ENCODE measurements at places on chromosomes 2 and 18. TPM values are rescaled to one million over a fixed set of nuclear protein-coding genes. Genes with fewer than 3 reads are reported as not detected.
A peak's percentile ranks its signal among the peaks of the same experiment; 100 is the strongest.

TUBB8B gene
- total RNA-seq = not detected

SPHKAP gene
- not detected for total RNA-seq

RAB17 gene
- 1.4 TPM for total RNA-seq

CLIP4 gene
- total RNA-seq = 18.4 TPM

NCKAP5 gene
- total RNA-seq = 2.7 TPM

REG3G gene
- total RNA-seq = not detected

COL4A3 gene
- not detected for total RNA-seq

DNA sequence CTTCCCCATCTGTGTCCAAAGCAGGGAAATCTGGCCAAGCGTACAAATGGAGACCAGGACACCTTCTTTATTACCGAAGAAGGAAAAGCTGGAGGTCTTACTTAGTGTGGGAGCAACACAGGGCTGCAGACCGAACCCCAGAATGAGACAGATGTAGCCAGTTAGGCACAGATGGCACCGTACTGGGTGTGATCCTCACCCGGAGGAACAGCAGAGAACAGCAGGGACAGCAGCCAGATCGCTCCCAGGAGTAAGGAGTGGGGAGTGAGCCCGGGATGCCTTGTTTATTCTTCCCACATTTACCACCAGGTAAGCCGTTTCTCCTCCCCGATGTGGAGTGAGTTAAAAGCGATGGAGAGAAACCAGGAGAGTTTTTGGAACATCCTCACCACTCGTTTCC lies 150.7 kb upstream of the SPRED2 start:
- no peaks in the 10 kb centered on the region for H3K4me1 ChIP-seq
- H3K27me3 ChIP-seq = no peaks in the 10 kb centered on the region
- no peaks in the 10 kb centered on the region for H3K36me3 ChIP-seq

- peak overlapping the region; percentile 100 for H3K4me3 ChIP-seq
- peaks cover 3% of the 10 kb centered on the region for H3K4me1 ChIP-seq
- DNase-seq = no peak
- no peaks in the 10 kb centered on the region for H3K27me3 ChIP-seq
Observed at GRCh38 chr2:207531032-207531952, 1.5 kb downstream of the CREB1 start.

DNA sequence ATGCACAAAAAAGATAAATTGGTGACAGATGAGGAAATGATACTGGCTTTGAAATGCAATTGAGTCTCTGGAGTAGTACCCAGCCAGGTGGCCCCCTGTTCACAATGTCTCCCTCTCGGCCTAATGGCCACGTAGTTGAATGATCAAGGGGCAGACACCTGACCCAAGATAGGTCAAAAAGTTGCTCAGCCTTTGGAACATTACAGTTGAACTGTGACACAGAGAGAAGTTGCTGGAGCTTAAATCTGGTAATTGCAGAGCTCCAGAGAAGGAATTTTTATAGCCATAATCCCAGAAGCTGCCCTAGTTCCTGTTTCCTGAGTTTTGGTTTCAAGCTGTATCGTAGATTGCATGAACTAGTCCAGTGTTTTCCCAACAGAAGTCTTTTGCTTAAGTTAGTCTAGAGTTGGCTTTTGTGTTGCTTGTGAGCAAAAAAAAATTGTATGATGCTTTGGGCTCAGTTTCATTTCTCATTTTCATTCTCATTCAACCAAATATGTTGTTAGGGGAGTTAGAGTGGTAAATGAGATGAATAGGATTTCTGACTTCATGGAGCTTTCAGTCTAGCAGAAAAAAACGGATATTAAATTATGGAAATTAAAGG lies 117.9 kb downstream of the CSRNP3 start:
- H3K4me1 ChIP-seq = peaks cover 3% of the 10 kb centered on the region
- H3K4me3 ChIP-seq = no peak overlapping the region
- no peaks in the 10 kb centered on the region for H3K27me3 ChIP-seq
- H3K36me3 ChIP-seq = no peaks in the 10 kb centered on the region

DNA sequence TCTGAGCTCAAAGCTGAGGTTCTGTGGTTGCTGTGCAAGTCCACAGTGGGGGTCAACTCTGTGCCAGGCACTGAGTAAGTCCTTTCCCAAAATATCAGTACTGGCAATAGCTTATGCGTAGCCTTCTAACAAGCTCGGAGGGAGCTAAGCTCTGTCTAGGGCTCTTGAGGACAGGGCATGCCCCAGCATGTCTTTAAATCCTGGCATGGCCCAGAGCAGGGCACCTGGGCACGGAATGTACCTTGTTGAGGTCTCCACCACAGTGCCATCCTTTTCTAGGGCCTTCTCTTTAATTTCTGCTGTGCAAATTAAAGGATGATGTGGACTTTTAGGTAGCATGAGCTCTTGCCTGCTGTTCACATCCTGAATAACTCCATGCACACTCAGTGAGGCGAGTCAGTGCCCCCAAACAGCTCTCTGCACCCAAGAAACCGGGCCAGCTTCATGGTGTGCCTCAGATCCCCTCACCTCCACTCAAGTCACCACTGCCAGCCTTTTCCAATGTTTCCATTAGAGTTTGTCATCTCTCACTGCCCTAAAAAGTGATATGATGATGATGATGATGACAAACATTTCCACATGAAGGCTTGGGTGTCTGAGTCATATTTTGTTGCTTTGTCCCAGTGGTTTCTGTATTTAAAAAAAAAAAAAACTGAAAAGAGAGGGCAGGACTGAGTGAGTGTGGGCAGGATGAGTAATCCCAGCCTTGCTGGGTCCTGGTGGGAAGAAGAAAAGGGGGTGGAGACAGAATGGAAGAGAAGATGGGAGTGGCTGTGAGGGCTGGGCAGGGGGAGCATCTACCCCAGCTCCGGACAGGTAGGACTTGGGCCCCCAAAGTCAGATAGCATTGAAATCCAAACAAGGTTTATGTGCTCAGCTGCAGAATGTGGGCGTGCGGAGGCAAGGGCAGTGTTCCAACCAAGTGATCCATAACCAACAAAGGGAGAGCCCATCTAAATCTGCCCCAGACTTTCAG lies 78.9 kb downstream of the ZBTB7C start:
- peak; percentile 91 for DNase-seq
- H3K27me3 ChIP-seq = no peaks in the 10 kb centered on the region
- no peak overlapping the region for H3K4me3 ChIP-seq
- peaks cover 33% of the 10 kb centered on the region for H3K4me1 ChIP-seq

DNA sequence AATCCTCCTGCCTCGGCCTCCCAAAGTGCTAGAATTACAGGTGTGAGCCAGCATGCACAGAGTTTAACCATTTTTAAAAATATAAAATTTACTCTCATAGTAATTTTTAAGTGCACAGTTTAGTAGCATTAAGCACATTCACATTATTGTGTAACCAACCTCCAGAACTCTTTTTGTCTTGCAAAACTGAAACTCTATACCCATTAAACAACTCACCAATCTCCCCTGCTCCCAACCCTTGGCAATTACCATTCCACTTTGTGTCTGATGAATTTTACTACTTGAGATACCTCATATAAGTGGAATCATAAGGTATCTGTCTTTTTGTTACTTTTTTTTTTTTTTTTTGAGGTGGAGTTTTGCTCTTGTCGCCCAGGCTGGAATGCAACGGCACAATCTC lies 112.5 kb downstream of the BMPR2 start:
- H3K27ac ChIP-seq = no peak overlapping the region
- H3K4me3 ChIP-seq = no peak overlapping the region
- no peak for DNase-seq
- H3K4me1 ChIP-seq = no peaks in the 10 kb centered on the region
- H3K36me3 ChIP-seq = peaks cover 7% of the 10 kb centered on the region
- no peaks in the 10 kb centered on the region for H3K27me3 ChIP-seq

- no peaks in the 10 kb centered on the region for H3K27me3 ChIP-seq
- no peaks in the 10 kb centered on the region for H3K4me1 ChIP-seq
- H3K27ac ChIP-seq = no peak overlapping the region
- no peak for DNase-seq
- peaks cover 3% of the 10 kb centered on the region for H3K36me3 ChIP-seq
Observed at GRCh38 chr2:99956232-99957030, 186.0 kb downstream of the AFF3 start.

- no peaks in the 10 kb centered on the region for H3K36me3 ChIP-seq
- peaks cover 48% of the 10 kb centered on the region for H3K4me1 ChIP-seq
- H3K4me3 ChIP-seq = no peak overlapping the region
Observed at GRCh38 chr18:44732238-44732563, 51.5 kb downstream of the SETBP1 start.

GRCh38 chr2:131417886-131418285 lies 53.9 kb upstream of the RAB6D start:
- DNase-seq = no peak
- H3K27ac ChIP-seq = no peak overlapping the region
- H3K36me3 ChIP-seq = no peaks in the 10 kb centered on the region
- H3K4me3 ChIP-seq = no peak overlapping the region
- H3K27me3 ChIP-seq = no peaks in the 10 kb centered on the region

DNA sequence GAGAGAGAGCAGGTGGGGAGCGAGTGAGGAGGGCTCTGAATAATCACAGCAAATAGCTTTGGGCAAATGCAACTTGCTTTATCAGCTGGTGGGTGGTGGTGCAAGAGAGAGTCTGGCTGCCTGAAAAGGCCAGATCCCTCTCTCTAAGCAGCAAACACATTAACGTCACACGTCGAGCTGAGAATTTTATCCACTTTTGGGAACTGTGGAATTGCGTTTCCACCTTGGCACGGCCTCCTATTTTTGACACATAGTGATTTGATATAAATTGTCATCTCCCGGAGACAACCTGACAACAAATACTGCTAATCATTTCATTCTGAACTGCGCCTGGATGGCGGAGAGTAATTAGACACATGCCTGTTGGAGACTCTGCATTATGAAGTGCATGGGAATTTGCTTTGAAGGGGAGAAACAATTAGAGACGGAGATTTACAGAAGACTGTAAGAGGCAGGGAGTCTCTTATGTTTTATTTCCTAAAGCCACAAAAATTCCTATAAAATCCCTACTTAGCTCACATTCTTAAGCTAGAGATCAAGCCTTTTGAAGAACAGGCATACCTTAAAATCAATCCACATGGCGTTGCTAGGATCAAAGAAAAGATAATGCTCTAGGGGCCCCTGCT lies 634.1 kb downstream of the TDRD15 start:
- H3K27me3 ChIP-seq = no peaks in the 10 kb centered on the region
- no peak overlapping the region for H3K4me3 ChIP-seq
- H3K36me3 ChIP-seq = no peaks in the 10 kb centered on the region
- no peak overlapping the region for H3K27ac ChIP-seq
- no peaks in the 10 kb centered on the region for H3K4me1 ChIP-seq
- DNase-seq = no peak

GRCh38 chr2:204050681-204051080 lies 114.1 kb downstream of the ICOS start:
- H3K27me3 ChIP-seq = no peaks in the 10 kb centered on the region
- no peak overlapping the region for H3K4me3 ChIP-seq
- H3K36me3 ChIP-seq = no peaks in the 10 kb centered on the region
- no peaks in the 10 kb centered on the region for H3K4me1 ChIP-seq
- no peak for DNase-seq

All from astrocyte (in vitro differentiated cells and primary cell).